Left cardiac atrium (tissue), 4 donors: ENCODE measurements at places on chromosomes 2 and 18. TPM values are rescaled to one million over a fixed set of nuclear protein-coding genes. Genes with fewer than 3 reads are reported as not detected.

DNA sequence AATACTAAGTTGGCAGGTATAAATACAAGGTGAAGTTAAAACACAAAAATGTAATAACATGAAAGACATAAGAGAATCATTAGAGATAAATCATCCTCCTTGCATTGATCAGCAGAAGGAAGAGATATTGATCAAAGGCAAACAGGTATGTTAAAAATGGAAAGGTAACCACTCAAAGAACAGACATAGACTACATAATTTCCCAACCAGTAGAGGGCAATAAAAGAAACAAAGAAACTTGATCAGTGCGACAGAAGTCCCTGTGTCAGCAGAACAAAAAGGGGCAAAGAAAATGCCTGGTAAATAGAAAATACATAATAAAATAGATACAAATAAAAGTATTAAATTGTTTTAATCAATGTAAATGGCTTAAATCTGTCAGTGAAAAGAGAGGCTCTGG lies 53.6 kb downstream of the FAM228A start:
- no peak for DNase-seq

The MYCN gene
- 0.53 TPM for total RNA-seq

GRCh38 chr2:402206-402605 lies 114.3 kb upstream of the ALKAL2 start:
- DNase-seq = no peak

DNA sequence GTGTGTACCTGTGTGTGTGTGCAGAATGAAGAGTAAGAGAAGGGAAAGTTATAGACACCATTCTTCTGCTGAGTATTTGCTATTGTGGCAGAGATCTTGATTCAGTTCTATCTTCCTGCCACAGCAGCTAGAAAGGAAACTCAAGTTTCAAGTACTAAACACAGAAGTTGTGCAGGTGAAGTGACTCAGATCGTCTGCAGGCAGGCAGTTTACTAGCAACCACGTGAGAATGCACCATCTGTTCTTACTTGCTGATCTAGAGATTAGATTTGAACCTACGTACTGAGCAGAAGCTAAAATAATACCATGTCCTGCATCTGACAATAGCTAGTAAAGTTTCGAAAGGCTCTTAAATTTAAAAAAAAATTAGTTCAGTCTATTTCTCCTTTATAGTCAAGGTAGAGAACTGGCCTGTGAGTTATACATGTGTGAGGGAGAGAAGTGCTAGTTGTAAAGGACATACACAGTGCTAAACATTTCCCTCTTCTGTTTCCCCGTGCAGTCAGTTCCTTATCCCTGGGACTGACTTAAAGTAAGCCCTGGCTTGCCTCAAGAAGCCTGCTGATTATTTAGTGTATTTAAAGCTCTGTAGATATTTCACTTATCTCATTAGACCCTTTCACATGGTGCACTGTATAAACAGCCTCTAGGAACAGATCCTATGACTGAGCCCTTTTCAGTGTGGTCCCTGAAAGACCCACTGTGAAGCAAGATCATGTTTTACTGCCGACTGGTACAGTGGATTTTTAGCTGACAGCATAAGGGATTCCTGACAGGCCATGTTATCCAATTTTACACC lies 45.0 kb downstream of the SLC38A11 start:
- no peak for DNase-seq

DNA sequence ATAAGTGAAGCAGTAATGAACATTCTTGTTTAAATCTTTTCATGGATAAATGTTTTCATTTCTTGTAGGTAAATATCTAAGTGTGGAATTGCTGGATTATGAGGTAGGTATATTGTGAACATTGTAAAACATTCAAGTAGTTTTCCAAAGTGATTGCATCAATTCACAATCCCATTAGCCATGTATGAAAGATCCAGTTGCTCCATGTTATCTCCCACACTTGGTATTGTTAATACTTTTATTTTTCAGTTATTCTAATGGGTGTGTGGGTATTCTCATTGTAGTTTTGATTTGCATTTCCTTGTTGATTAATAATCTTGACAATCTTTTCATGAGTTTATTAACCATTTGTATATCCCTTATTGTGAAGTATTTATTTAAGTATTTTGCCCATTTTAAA lies 50.3 kb downstream of the MAIP1 start:
- DNase-seq = no peak

- no peak for DNase-seq
These were observed 559.5 kb downstream of the SOCS6 start for GRCh38 chr18:70848329-70848728.

GRCh38 chr2:190267302-190267701 lies 52.3 kb downstream of the HIBCH start:
- no peak for DNase-seq

GRCh38 chr2:57563015-57563414 lies 483.6 kb upstream of the VRK2 start:
- DNase-seq = no peak

The TAF4B gene
- 1.5 TPM for total RNA-seq

- no peak for DNase-seq
These were observed 92.9 kb upstream of the SIX2 start for GRCh38 chr2:45102141-45102540.

GRCh38 chr2:168699844-168700417 lies 102.5 kb upstream of the NOSTRIN start:
- DNase-seq = peak; percentile 81

GRCh38 chr18:2087877-2088673 lies 483.2 kb downstream of the METTL4 start:
- peak; percentile 59 for DNase-seq

The SEC11C gene
- total RNA-seq = 35.0 TPM

DNA sequence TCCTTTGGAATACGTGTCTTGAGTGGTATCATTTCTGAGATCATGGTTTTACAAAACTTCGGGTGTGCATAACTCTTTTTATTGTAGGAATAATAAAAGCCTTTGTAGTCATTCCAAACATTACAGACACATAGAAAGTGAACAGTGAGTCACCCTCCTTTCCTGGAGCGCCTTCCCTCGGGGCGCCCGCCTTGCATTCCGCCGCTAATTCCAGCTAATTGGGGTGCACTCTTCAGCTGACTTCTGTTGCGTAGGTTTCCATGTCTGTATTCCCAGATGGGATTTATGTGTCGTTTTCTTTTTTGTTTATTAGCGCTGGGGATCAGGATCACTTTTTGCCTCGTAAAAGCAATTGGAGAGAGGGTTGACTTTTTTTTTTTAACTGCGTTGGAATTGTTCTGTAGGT lies 18.7 kb downstream of the SH3BP4 start:
- DNase-seq = no peak

DNA sequence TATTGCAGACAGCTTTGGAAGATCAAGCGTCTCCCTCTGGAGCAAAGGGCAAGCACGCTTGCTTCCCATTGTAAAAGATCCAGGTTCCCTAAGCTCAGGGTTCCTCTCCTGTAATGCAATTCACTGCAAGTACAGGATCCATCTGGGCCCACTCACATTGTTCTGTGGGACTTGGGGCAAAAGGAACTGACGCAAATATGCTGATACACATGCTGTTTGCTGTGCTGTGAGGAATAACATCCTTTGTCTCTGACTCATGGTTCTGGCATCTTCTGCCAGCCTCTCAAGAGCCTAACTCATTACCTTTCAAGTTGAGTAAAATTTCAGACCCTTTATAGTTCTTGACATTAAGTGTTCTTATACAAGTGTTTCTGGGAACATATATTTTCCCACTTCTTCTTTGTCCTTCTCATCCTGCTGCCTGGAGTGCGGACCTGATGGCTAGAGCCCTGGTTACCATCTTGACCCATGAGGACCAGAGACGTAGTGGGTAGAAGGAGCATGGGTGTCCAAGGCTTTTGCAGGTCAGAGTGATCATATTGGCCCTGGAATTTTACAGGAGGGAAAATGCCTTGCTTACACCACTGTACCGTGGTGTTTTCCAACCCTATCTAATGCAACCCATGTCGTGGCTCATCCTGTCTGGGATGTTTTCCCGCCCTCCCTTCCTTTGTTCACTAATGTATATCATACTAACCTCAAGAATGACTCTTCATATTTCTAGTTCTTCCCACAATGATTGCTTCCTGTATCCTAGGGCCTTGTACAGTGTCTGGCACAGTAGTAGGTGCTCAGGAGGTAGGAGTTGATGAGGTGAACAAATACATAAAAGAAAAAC lies 145.7 kb upstream of the GLI2 start:
- no peak for DNase-seq

- DNase-seq = no peak
These were observed 19.5 kb downstream of the MARCHF4 start for GRCh38 chr2:216352653-216353270.

The MPP4 gene
- 0.10 TPM for total RNA-seq

The TTN gene
- 1,612 TPM for total RNA-seq

The OSBPL6 gene
- 7.0 TPM for total RNA-seq

The SERPINB13 gene
- not detected for total RNA-seq

The AOX1 gene
- total RNA-seq = 16.6 TPM

DNA sequence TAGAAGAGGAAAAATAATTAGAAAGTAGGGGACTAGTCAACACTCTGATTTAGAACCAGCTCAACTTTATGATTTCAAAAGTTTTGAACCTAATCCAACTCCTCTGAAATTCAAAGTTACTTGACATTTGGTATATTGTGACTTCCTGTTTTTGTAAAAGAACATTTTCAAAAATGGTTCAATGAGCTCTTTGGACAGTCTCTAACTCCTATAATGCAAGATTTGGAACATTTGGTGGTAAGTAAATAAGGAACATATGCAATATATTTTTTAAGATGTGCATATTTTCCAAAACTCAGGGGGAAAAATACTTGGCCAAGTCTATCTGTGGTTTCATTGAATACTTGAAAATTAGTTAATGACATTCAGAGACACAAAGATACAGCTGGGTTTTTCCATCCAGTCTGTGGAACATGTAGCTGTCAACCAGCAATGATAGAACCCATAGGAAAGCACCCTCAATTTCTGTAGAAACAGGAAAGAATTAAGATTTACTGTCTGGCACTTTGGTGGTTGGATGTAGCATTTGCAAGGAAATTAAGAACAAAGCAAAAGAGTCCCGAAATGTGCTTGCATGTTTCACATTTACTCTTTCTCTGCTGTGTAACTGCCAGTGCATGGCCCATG lies 17.0 kb upstream of the ANKRD44 start:
- DNase-seq = no peak

- DNase-seq = no peak
These were observed 795.1 kb upstream of the ZEB2 start for GRCh38 chr2:145315053-145315452.

DNA sequence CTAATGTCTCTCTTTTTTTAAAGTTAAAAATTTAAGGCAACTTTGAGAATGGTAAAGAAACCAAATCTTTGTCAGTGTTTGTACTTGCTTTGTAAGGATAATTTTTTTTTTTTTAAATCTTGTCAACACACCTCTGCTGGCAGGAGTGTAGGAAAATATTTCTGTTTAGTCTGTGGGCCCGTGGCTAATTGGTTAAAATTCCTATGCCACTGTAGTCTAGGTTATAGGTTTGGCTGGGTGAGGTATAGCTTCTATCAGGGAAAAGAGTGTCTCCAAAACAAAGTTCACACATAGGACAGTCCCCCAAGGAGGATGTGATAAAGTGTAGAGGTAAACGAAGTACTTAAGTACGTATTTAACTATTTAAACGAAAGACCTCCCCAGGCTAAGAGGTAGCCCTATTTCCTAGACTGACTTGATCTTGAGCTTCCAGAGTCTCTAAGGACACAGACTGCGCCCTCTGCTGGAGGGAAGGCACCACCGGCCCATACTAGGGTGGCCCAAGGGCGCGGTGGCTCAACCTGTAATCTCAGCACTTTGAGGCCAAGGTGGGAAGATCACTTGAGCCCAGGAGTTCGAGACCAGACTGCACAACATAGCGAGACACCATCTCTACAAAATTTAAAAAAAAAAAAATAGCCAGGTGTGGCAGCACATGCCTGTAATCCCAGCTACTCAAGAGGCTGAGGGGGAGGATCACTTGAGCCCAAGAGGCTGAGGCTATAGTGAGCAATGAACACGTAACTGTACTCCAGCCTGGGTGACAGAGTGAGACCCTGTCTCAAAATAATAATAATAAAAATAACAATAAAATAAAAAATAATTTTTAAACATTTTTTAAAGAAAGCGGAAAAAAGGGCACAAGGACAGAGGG lies 8.9 kb downstream of the TEX44 start:
- DNase-seq = peak; percentile 88

- no peak for DNase-seq
These were observed 6.0 kb downstream of the EPAS1 start for GRCh38 chr2:46303233-46303632.

DNA sequence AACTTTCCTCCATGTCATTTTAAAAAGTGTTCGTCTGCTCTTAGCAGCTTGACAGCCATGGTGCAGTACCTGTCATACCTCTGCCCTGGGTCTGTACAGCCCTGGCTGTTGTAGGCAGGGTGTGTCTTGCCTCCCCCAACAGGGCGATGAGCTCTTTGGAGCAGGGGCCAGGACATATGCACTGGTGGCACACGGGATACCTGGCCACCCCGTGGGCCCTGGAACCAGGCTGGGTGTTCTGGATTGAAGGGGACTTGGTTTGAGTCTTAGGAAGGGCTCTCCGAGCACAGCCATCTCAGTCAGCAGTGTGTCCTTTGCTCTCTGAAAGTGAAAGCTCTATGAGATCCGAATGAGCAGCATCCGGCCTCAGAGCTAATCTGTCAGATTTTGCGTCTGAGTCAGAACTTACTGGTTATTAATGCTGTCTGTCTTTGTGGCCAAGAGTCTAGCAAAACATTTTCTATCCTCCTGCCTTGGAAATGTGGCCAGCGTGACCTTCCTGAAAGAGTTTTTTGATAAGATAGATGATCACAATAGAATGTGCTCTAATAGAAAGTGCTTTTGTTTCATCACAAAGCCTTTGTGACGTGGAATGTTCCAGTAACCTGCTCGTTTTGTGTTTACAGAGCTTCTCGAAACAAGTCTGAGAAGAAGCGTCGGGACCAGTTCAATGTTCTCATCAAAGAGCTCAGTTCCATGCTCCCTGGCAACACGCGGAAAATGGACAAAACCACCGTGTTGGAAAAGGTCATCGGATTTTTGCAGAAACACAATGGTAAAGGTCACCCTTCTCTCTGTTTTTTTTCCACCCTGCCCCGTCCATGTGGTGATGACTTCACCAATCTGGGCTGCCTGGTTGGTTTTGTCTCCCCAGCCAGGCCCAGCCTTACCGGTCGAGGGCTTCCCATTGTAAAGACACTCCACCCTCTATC lies 77.3 kb upstream of the RPL31 start:
- peak; percentile 65 for DNase-seq

DNA sequence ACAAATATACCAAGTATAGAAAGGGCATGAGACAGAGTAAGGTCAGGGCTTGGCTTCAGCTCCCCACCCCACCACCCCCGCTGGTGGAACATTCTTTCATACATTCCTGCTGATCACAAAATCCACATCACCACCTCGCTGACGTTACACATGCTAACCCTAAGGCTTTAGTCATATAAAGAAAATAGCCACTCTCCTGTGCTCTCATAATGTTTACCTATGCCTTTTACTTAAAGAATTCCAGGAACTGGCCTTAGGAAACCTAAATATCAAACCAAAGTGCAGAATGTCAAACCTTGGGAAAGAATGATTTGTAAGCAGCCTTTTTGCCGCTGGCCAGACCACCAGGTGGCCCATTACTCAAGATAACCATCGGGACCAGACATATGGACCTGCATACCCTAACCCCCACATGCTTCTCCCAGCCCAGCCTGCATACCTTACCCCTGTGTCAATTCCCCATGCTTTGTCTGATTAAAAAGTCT lies 136.3 kb upstream of the SLC39A10 start:
- no peak for DNase-seq

GRCh38 chr2:102291319-102292075 lies 19.9 kb upstream of the IL1RL1 start:
- DNase-seq = peak; percentile 40

GRCh38 chr2:51420511-51420910 lies 388.6 kb upstream of the NRXN1 start:
- DNase-seq = no peak

GRCh38 chr2:236892721-236893120 lies 193.0 kb upstream of the COPS8 start:
- DNase-seq = no peak

The IL1B gene
- 0.59 TPM for total RNA-seq

The TPO gene
- total RNA-seq = 9.7 TPM
